ENCODE measurements at places on chromosomes 7 and 10. TPM values are rescaled to one million over a fixed set of nuclear protein-coding genes. Genes with fewer than 3 reads are reported as not detected.

Gene SRRM3
- total RNA-seq: 6.7 TPM

DNA sequence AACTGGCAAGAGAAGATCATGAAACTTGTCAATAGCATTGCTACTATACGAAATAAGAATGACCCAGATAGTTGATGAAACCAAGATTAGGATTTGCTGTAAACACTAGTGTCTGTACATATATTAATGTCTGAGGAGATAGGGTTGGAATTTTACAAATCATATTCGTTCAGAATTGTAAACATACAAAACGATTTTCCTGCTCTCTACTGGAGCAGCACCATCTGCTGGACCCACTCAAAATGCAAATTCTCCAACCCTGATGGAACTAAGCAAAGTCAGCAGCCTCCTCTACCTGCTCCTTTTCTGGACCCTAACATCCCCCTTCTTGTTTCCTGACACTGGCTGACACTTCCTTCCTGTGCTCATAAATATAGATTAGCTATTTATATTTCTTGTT, 29.4 kb upstream of the SGMS1 start:
- DNase-seq: no peak

DNA sequence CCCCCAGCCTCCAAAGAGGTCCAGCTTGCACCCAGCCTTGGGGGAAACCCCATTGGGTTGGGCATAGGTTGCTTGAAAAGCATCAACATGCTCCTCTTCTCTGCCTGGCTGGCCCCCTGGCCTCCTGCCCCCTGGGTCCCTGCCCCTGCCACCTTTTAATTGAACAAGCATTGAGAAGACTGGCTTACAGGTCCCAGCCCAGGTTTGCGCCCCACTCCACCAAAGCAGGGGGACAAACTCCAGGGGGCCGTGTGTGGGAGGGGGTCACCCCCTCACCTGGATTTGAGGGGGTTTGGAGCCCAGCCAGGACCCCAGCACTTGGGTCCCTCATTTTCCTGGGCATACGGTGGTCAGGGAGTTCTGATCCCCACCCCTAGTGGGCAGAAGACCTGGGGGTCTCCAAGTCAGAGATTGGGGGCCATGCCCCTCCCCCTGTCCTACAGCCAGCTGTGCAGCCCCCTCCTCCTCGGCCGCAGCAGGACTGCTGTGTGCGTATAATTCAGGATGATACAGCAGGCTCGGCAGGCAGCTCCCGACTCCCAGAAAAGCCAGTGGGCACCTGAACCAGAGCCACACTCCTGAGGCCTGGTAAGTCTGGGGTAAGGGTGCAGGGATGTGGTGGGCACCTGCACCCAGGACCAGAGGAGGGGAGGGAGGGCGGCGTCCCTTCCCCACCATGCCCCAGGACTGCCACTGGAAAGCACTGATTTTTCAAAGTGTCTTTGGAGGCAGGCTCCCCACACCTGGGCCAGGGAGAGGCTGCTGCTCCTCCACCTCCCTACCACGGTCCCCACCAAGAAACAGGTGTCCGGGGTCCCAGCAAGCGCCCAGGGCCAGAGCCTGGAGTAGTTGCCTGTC, 1.7 kb downstream of the ELFN1 start:
- DNase-seq: no peak

DNA sequence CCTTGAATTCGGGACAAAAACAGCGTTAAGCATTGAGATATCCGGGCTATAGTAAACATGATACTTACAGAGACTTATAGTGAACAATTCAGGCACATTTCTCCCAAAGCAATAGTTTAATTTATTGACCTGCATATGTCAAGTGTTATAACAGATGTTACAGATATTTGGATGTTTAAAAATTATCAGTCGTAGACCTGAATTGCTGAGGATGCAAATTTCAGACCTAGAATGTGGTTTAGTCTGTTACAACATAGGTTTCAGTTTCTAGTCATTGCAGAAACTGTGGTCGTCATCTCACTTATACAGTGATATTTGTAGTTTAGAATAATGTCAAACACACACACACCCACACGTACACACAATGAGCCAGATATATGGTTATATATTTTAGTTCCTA, 85.2 kb downstream of the VTI1A start:
- DNase-seq: no peak

- DNase-seq: no peak
These were observed 19.6 kb upstream of the INPP5A start for GRCh38 chr10:132517951-132518521.

- no peak for DNase-seq
These were observed 288.3 kb upstream of the NFE2L3 start for GRCh38 chr7:25863729-25864110.

DNA sequence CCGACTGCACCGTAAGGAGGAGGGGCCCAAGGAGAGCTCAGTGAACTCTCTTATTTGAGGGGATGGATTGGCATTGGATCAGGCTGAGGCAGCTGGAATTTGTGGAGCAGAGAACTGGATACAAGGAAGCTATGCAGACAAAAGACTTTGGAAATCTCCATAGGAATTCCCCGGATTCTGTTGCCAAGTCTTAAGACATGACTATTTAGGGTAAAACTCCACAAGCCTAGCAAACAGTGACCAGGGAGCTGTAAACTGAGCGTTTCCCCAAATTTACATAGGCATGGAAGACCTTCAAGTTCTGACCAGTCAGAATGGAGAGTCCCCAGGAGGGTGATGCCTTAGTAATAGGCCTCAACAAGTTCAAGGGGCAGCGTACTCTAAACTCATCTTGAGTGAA, 82.5 kb upstream of the PCBD1 start:
- DNase-seq: no peak

DNA sequence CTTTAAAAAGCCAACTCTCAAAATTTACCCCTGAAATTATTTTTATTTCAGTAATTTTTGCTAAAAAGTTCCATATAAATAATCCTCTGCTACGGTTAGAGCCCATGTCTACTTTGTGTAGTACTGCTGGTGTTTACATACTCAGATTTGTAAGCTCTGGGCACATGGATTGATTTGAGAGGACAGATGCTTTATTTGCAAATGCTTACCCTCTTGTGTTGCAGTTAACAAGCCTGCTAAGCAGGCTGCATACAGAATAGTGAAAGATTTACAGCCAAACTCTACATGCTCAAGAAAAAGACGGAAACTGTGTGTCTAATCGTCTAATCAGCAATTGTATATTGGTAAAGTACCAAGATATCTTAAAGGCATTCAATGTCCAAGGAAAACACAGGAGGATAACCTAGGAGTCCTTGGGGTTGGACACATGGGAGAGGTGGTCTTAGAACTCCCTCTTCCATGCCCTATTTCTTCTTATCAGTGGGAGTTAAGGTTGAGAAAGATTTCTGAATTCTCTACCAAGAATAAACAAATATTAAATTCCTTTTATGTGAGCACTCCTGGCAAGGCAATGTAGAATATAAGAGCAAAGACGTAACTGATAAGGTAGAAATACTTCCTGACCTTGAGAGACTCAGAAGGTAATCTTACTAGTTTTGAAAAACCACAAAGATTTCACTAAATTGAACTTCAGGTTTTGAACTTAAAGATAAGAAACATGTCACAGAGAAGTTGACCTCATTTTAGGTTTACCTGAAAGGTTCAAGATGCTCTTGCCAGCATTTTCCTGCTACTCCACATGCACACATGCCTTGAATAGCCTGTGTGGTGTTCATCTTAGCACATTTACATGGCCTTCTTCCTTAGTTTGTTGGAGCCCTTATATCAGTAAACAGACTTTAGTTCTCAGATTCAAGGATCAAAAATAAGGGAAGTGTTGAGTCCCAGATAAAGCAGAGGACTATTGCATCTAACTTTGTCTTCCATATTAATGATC, 1216.5 kb downstream of the SORCS3 start:
- DNase-seq: no peak

DNA sequence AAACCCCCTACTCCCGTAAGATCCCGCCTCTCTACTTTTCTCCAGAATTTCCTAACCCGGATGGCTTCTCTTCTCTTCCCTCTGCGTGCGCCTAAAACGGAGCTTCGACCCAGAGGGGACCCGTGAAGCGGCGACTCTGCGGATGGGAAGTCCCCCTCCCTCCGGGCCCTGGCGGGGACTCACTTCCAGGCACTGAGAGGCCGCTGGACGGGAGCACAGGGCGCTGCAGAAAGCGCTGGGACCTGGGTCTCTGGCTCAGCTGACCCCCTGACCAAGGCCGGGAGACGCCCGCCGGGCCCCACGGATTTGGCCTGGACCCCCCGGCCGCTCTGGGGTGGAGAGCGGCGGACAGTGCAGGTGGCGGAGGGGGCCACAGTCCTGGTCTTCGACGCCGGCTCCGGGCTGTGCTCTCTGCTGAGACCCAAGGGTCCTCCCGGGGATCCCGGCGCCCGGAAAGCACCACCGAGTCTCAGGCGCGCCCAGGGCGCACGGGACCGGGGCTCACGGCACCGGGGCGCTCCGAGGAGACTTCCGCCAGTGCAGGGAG, 688 bp upstream of the FOXL3 start:
- no peak for DNase-seq

Gene PSTK
- 12.9 TPM for total RNA-seq

- no peak for DNase-seq
These were observed 114.5 kb upstream of the LYZL1 start for GRCh38 chr10:29174389-29174788.

GRCh38 chr10:62805231-62806099, 945 bp downstream of the ADO start:
- no peak for DNase-seq

DNA sequence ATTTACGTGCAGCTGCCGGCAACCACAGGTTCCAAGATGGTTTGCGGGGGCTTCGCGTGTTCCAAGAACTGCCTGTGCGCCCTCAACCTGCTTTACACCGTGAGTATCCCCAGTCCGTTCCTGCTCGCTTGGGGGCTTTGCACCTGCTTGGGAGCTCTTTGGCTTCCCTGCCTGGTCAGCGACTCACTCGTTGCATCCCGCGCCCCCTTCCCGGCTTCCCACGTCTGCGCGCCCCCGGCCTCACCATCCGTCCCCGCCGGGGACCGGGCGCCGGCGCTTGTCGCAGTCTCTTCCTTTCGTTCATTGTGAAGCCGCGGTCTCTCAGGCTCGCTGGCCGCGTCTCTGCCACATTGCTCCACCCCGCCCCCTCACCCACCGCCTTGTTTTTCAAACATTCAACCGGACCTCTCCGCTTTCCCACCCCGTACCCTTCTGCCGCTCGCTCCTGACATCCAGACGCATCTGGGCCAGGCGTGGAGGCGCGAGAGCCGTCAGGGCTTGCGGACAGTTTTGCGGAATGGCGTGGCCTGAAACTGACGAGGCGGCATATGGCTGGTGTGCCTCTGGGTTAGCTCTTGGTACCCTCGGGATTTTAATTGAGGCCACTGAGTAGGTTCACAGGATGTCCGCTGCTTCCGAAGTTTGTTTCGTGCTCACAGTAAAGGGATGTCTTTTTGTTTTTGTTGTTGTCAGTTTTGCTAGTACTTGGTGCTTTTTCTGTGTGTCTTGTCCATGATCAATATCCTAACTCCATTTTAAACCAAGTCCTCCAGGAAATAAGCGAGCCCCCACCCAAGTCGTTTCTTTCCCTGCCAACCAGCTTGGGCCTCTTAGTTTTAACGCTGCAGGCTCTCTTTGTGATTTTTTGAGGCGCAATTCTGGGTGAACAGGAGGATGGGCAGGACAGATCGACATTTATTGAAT, 639 bp downstream of the TSPAN13 start:
- DNase-seq: peak; percentile 62

- DNase-seq: no peak
These were observed 571.1 kb downstream of the GRID1 start for GRCh38 chr10:85795460-85795859.

DNA sequence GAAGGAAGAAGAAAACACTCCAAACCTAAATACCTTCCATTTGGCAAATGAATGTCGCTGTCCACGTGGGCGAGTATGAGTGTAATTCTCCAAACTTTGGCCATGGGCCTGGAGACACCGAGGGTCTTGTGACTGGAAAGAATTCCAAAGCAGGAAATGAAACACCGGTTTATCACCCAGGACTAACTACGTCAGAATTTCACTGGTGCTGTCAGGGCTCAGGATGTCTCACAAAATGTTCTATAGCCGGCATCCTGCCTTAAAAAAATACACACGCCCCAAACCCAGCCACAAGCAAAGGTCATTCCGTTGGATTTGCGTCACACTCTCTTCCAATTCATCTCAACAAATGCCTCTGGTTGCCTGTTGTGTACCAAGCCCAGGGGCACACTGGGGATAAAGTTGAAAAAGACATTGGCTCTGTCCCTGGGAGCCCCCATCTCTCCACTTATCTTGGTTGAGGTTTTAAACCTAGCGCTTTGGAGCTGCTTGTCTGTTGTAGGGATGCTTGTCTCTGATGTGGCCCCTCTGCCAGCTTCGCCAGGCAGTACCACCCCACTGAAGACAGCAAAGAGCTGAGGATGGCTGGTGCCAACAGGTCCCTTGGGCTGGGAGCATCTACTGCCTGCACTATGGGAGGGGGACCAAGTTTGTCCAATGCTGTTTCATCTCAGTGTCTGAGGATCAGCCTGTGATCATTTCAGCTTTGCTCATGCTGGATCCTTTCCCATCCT, 31.2 kb downstream of the GSTO2 start:
- no peak for DNase-seq

GRCh38 chr7:111074748-111075146, 16.2 kb upstream of the LRRN3 start:
- no peak for DNase-seq

- no peak for DNase-seq
These were observed 5.3 kb upstream of the FHIP2A start for GRCh38 chr10:114816308-114816707.

Gene NKX6-2
- total RNA-seq: not detected

GRCh38 chr10:78405736-78406135, 372.1 kb downstream of the RPS24 start:
- DNase-seq: no peak

Gene PGAM1
- 109 TPM for total RNA-seq

Gene PRTFDC1
- 35.7 TPM for total RNA-seq

- no peak for DNase-seq
These were observed 237.7 kb downstream of the FANK1 start for GRCh38 chr10:126133906-126134656.

Gene MBL2
- total RNA-seq: not detected

DNA sequence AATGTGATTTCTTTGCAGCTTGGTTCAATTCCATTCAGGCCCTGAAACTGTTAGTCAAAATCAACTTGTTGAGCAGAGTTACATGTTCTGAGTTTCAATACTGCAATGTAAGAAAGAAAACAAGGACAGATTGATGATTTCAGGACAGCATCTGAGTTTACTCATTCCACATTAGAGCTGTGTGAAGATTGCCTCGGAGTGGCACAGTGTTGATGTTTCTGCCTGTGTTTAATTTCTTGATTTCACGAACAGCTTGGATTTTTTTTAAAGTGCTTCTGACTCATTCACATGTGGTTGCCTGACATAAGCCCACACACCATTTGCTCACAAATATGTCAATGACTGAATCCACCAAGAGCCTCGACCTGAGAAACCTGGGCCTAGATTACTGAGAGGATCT, 101.2 kb upstream of the PARD3 start:
- DNase-seq: no peak

GRCh38 chr7:139656387-139656786, 121.4 kb downstream of the HIPK2 start:
- DNase-seq: no peak

GRCh38 chr10:4154191-4154715, 369.2 kb upstream of the KLF6 start:
- DNase-seq: no peak

Gene PLEKHS1
- not detected for total RNA-seq

Gene CTTNBP2
- 39.0 TPM for total RNA-seq

All from occipital lobe (tissue), 3 donors.